ENCODE measurements at places on chromosomes 5 and 9.
A peak's percentile ranks its signal among the peaks of the same experiment; 100 is the strongest.

- DNase-seq = no peak
These were observed 182.3 kb upstream of the RIOK2 start for GRCh38 chr5:97365163-97365845.

DNA sequence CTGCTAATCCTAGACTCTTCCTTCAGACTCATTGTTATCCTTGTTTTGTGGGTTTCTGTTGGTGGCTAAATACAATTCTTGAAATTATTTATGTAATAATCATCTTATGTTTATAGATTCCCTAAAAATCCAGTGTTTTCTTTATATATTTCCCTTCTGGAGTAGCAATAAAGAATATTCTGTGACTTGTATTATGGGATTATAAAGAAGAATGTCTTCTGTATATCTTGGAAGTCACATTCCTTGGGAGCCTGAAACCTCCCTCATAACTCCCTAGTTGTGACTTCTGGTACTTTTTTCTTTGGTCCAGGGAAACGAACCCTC is 356.1 kb downstream of the TMEM167A start:
- DNase-seq = no peak

DNA sequence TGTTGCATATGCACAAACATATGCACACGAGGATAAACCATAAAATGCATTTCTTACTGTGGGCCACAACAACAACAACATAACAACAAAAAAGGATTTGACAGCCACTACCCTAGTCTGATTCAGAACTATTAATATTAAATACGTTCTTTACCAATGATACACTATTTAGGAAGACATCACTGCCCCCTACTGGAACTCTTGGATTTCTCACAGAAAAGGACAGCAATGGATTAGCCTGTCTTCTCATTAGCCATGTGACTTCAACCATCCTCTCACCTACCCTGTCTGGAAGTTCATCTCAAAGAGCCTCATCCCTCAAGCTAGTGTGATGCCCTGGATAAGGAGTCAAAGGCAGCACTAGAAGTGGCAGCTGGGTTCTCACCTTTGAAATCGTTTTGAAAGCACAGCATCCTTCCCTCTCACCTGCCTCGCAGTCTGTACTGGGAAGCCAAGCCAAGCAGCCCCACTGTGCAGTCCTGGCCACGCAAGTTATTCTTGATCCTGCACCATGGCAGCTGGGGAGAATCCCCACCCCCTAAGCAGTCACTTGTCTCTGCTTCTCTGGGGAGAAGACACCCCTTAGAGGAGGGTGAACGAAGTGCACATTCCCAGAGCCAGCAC is 64.6 kb downstream of the SH3TC2 start:
- DNase-seq = peak; percentile 25

DNA sequence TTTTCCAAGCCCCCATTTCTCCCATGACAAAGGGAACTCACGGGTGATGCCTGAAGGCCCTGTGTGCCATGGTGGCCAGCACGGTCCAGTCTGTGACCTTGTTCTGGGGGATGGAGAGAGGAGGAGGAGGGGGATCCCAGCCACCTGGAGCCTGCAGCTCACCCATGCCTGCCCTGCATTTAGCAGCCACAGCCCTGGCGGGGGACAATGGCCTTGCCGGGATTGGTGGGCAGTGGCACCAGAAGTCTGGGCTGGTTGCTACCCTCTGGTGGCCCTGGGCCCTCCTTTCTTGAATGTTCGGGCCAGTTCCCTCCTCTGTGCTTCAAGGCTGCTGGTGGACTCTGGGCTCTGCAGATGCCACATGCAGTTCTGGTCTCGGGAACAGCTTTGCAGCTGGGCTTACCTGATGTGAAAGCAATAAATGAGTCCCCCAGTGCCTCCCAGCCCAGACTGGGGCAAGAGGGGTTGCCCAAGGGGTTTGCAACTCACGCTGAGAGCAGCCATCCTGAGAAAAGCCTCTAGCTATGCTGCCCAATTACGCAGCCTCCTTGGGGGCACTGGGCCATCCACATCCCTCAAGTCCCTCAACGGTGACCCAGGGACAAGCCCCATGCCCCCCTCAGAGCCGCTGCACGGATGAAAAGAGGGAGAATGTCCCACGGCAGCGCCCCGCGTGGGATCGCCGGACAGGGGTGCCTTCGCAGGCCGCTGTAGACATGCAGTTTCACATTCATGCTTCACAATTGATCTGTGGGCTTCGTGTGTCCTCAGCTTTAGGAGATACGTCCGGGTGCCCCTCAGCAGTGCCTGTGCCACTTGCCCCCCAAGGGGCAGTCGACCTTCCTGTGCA is 49.2 kb upstream of the FCN1 start:
- DNase-seq = no peak

- no peak for DNase-seq
These were observed 113.2 kb downstream of the SEC61B start for GRCh38 chr9:99335280-99335679.

GRCh38 chr9:94889628-94890027 is 163.1 kb downstream of the AOPEP start:
- no peak for DNase-seq

- DNase-seq = no peak
These were observed 240.9 kb downstream of the GABRB2 start for GRCh38 chr5:161305601-161306000.

DNA sequence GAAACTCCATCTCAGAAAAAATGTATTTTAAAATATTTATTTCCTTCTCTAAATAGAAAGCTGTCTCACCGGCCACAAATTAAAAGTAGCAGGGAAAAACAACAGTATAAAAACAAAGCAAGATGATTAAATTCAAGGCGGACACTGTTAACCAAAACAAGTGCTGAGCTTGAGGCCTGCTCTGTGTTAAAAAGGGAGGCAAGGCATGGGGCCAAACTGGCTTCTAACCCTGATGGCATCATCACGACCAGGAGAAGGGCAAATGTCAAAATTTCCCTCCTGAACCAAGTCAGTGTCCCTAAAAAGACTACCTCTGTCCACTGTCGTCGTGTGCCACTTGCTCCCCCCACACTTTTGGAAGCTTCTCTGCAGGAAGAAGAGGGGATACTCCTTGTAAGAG is 116.1 kb downstream of the MSX2 start:
- DNase-seq = no peak

GRCh38 chr5:52948418-52949076 is 40.6 kb upstream of the ITGA2 start:
- DNase-seq = peak; percentile 78
